Neural cell (in vitro differentiated cells): ENCODE measurements at places on chromosomes 7 and 10. TPM values are rescaled to one million over a fixed set of nuclear protein-coding genes. Genes with fewer than 3 reads are reported as not detected.

SORCS1 gene
- 27.0 and 30.2 TPM in 2 replicates for polyA plus RNA-seq

CTAGE6 gene
- not detected in 2 replicates for polyA plus RNA-seq

GNGT1 gene
- not detected in 2 replicates for polyA plus RNA-seq

PRPS1L1 gene
- not detected in 2 replicates for polyA plus RNA-seq

LRIT1 gene
- polyA plus RNA-seq: not detected in 2 replicates

STEAP1 gene
- not detected in 2 replicates for polyA plus RNA-seq

ZNF727 gene
- polyA plus RNA-seq: not detected in 2 replicates

ENTPD1 gene
- polyA plus RNA-seq: 0.14 and 0.57 TPM in 2 replicates

CPA2 gene
- 0.41 TPM in 1 of 2 replicates, not detected in the other for polyA plus RNA-seq

GHRHR gene
- polyA plus RNA-seq: not detected in 2 replicates

BAZ1B gene
- 33.4 and 35.0 TPM in 2 replicates for polyA plus RNA-seq

CYP2C19 gene
- 0.16 TPM in 1 of 2 replicates, not detected in the other for polyA plus RNA-seq

BAIAP2L1 gene
- 0.54 TPM in 1 of 2 replicates, not detected in the other for polyA plus RNA-seq

CYP2E1 gene
- polyA plus RNA-seq: 1.7 and 4.0 TPM in 2 replicates

PLCE1 gene
- 0.18 and 0.22 TPM in 2 replicates for polyA plus RNA-seq

NKX1-2 gene
- polyA plus RNA-seq: 0.16 and 0.19 TPM in 2 replicates

GFRA1 gene
- 2.3 and 13.9 TPM in 2 replicates for polyA plus RNA-seq

SPRN gene
- 0.28 and 1.1 TPM in 2 replicates for polyA plus RNA-seq

CRHR2 gene
- 0.15 and 0.42 TPM in 2 replicates for polyA plus RNA-seq

PALD1 gene
- polyA plus RNA-seq: 0.98 and 1.1 TPM in 2 replicates

OGA gene
- polyA plus RNA-seq: 318 and 357 TPM in 2 replicates

SPDYE8 gene
- polyA plus RNA-seq: 0.63 and 3.3 TPM in 2 replicates

GIMAP4 gene
- not detected in 2 replicates for polyA plus RNA-seq

SLC35B4 gene
- polyA plus RNA-seq: 27.3 and 30.1 TPM in 2 replicates

GDF2 gene
- polyA plus RNA-seq: not detected in 2 replicates

ZKSCAN1 gene
- polyA plus RNA-seq: 26.6 and 27.1 TPM in 2 replicates

SEMA3E gene
- polyA plus RNA-seq: 0.98 and 8.2 TPM in 2 replicates

CUZD1 gene
- polyA plus RNA-seq: not detected in 2 replicates

HOXA6 gene
- not detected in 2 replicates for polyA plus RNA-seq

CDHR1 gene
- polyA plus RNA-seq: 1.9 and 3.3 TPM in 2 replicates

SPDYE5 gene
- polyA plus RNA-seq: 0.07 and 0.26 TPM in 2 replicates

HMX2 gene
- polyA plus RNA-seq: not detected in 2 replicates

TRIL gene
- polyA plus RNA-seq: 1.4 TPM in 2 replicates

EBLN1 gene
- not detected in 2 replicates for polyA plus RNA-seq

RAB11FIP2 gene
- 26.3 and 27.3 TPM in 2 replicates for polyA plus RNA-seq

CFAP70 gene
- polyA plus RNA-seq: 5.8 and 7.3 TPM in 2 replicates

SYPL1 gene
- 17.4 and 22.8 TPM in 2 replicates for polyA plus RNA-seq

LRRTM3 gene
- polyA plus RNA-seq: 3.2 and 3.4 TPM in 2 replicates

PNLIPRP2 gene
- polyA plus RNA-seq: not detected in 2 replicates

PKD2L1 gene
- not detected in 2 replicates for polyA plus RNA-seq

ZNF398 gene
- 8.6 and 13.2 TPM in 2 replicates for polyA plus RNA-seq

ABI1 gene
- 49.0 and 50.4 TPM in 2 replicates for polyA plus RNA-seq
